Stimulated activated CD4-positive, alpha-beta T cell treated with anti-CD3 and anti-CD28 coated beads, Interleukin-12 subunit alpha, Interleukin-12 subunit beta, amount 100 ng/mL, for 48 hours (primary cell): ENCODE measurements at places on chromosomes 2 and 18.

GRCh38 chr2:42874949-42875801, 82.8 kb upstream of the HAAO start:
- no peak for DNase-seq

GRCh38 chr2:177347570-177347969, 45.0 kb upstream of the AGPS start:
- DNase-seq = no peak

DNA sequence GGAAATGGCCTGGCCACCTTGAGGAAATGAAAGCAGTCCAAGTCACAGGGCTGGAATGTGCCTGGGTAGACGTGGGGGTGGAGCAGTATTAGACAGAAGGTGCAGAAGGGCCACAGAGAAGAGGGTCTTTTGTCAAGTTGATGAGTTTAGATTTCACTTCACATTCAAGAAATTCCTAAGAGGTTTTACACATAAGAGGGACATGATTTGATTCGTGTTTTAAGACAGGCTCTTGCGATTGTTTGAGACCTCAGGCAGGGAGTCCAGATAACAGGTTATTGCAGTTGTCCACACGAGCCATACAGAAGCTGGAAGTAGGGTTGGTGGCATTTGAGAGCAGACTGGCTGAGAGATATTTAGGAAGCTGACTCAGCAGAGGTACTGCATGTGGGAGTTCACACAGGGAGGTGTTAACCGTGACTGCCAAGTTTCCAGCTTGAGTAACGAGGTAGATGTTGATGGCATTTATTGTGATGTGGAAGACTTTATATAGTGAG, 64.6 kb downstream of the NEB start:
- DNase-seq = peak; percentile 1

GRCh38 chr2:50491541-50492476, 540.1 kb downstream of the NRXN1 start:
- DNase-seq = peak; percentile 19

DNA sequence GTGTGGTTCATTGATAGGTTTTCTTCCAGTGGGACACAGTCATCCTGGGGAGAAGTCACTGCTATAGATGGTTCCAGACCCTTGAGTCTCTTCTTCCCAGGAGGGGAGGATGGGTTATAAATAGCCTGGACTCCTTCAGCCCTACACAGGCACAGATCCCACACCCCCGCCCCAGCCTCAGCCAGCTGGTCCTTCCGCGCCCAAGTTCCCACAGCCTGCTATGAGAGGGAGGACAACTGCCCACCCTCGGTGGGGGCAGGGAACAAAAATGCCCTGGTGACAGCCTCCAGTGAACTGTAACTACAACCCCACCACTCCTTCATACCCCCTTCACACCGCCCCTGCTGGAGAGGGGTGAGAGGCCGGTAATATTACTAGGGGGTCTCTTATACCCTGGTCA, 3.2 kb downstream of the ZBTB7C start:
- no peak for DNase-seq

DNA sequence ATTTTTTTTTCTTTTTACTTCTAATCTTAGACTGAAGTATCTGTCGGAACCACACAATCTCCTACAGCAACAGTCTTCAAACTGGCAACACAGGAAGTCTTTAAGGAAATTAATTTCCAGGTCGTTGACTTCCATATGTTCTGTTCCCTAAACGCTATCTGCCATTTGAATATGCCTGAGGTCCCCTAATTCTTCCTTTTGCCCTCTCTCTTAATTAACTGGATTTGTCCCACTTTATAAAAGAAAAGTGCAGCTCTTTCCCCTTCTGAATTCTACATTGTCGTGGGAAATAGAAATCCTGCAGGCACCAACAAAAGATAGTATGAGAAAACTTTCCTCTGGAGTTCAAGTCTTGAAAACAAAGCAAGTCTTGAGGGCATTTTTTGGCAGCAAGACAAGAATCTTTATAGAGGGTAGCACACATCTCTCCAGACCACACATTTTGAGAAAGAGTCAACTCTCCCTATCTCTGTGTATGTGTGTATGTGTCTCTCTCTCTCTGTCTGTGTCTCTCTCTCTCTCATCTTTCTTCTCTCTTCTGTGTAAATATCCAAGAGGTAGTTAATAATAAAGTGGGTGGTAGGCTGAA, 879.8 kb downstream of the SOCS6 start:
- DNase-seq = no peak

- DNase-seq = no peak
Measured at GRCh38 chr18:74654638-74655037, 57.0 kb downstream of the ZNF407 start.

DNA sequence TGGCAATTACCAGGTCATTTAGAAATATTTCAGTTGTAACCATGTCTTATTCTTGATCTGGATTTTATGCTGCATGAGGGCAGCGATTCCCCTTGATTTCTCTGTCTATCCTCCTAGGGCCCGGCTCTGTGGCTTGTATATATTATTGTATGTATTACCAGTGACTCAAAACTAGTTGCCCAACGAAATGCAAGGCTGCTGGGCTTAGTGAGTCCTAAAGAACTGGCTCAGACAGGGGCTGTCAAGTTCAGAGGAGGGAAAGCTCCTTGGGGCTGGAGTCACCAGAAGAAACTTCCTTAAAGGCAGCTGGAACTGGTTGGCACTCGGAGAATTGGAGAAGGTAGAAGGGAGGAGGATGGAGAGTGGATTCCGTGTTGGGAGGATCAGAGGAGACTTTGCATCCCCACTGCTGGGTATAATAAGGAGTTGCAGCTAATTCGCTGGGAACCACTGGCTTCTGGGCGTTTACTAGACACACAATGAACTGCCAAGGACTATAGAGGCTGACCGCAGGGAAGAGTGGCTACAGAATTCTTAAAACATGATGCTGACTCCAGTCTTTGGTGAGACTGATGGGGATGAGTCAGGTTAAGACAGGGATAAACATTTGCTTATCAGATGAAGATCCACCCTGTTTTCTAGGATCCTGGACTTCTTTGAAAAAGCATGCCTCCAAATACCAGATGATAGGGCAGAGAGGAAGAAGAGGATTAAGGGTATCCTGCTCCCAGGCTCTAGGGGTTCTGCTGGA, 104.3 kb downstream of the PRKCE start:
- DNase-seq = no peak

DNA sequence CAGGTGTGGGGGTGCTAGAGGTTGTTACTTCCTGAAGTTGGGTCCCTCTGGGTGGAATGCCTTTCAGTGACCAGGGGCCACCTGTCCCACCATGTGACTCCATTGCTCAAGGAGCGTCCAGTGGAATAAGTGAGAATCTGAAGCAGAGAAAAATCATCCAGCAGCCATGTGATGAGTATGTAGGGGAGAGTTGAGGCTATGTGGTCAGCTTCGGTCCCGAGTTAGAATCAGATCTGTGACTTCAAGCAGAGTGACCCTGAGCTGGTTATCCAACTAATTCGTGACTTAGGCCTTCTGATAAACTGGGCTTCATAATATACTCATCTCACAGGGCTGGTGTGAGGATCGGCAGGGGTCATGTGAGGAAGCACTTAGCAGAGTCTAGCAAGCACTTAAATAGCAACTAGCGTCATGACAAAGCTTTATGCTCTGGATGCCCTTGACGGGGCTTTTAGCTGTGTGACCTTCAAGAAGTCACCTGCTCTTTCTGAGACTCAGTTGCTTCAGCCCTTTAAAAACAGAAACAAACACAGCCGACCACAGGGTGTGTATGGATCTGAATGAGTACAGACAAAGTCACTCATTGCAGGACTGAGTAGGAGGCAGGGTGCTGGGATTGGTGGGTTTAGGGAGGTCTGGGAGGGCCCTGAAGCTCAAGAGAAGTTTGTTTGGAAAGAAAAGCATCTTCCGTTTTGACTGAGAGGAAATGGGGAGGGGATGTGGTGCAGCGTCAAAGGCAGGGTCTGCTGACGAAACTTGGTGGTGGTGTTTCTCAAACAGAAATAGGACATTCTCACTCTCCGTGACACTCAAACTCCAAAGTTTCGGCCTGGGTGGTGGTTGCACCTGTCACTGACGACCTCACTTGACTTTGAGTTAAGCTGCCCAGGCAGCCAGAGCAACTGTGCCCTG, 264.0 kb upstream of the CXCR4 start:
- DNase-seq = peak; percentile 81

- no peak for DNase-seq
Measured at GRCh38 chr2:95315801-95316411, 18.8 kb downstream of the KCNIP3 start.

- DNase-seq = no peak
Measured at GRCh38 chr2:110802208-110802932, 70.0 kb downstream of the ACOXL start.

DNA sequence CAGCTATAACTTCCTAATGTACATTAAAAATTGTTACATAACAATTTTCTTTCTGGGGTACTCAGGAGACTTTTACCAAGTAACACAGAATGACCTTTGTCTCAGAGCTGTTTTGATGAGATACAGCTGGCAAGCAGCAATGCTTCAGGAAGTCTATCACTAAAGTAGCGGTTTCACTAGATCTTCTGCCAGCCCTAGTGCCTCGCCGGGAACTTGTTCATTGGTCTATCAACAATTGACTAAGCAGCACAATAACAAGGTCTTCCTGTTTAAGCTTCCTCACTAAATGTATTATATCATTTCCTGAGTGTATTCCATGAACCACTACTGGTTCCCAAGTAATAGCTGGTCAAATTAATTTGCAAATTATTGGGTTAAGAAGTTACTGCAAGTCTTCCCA, 69.2 kb downstream of the TRIP12 start:
- DNase-seq = peak; percentile 11

DNA sequence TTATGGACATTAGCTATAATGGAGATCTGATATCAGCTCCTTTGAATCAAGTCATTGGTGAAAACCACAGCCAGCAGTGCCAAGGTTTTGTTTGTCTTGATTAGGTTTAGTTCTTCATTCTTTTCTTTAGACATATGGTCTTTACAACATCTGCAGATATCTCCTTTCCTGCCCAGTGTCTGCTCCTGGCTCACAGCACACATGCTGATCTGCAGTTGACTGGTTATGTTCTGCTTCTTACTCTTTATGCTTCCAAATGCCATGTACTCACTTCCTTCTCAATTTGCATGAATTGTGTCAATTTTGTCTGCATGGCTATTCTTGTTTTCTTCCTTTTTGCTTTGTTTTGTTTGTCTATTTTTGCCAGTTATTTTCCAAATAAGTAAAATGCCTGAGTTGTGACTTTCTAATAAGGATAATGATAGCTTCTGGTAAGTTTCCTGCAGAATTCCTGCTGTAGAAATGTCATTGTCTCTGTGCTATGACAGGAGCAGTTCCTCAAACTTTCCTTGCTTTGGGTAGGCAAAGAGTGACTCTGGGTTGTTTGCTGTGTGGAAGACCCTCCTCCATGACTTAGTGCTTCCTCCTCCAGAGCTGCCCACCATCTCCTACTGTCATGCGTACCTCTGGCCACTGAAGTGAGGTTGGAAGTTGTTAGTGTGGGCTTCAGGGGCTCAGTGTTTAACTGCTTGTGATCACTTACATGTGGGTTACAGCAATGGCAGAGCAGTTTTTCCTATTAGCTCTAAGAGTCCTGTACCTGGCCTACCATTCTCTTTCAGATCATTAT, 8.2 kb downstream of the ARHGAP25 start:
- no peak for DNase-seq

DNA sequence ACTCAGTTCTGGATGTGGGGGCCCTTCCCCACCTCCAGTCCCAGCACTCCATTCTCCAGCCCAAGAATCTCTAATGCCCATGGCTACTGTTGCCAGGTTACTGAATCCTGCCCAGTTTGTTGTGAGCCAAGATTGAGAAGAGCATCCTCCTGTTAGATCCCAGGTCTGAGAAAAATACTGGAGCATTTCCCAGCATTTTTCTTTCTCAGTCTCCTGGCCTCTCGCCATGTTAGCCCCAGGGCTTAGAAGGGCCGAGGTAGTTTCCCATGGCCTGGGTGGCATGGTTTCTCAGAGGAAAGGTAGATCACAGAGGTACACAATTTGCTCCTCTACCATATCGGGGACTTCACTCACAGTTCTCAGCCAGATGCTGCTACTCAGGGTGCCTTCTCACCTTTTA, 135.7 kb downstream of the OTX1 start:
- DNase-seq = no peak

GRCh38 chr2:236856848-236857235, 228.8 kb upstream of the COPS8 start:
- DNase-seq = no peak

- DNase-seq = no peak
Measured at GRCh38 chr2:164920430-164920829, 34.9 kb downstream of the SLC38A11 start.

- no peak for DNase-seq
Measured at GRCh38 chr2:215933151-215933550, 80.2 kb downstream of the MREG start.

GRCh38 chr2:238145046-238145445, 6.6 kb downstream of the KLHL30 start:
- DNase-seq = no peak

- DNase-seq = no peak
Measured at GRCh38 chr18:27656167-27656778, 471.2 kb upstream of the CHST9 start.

DNA sequence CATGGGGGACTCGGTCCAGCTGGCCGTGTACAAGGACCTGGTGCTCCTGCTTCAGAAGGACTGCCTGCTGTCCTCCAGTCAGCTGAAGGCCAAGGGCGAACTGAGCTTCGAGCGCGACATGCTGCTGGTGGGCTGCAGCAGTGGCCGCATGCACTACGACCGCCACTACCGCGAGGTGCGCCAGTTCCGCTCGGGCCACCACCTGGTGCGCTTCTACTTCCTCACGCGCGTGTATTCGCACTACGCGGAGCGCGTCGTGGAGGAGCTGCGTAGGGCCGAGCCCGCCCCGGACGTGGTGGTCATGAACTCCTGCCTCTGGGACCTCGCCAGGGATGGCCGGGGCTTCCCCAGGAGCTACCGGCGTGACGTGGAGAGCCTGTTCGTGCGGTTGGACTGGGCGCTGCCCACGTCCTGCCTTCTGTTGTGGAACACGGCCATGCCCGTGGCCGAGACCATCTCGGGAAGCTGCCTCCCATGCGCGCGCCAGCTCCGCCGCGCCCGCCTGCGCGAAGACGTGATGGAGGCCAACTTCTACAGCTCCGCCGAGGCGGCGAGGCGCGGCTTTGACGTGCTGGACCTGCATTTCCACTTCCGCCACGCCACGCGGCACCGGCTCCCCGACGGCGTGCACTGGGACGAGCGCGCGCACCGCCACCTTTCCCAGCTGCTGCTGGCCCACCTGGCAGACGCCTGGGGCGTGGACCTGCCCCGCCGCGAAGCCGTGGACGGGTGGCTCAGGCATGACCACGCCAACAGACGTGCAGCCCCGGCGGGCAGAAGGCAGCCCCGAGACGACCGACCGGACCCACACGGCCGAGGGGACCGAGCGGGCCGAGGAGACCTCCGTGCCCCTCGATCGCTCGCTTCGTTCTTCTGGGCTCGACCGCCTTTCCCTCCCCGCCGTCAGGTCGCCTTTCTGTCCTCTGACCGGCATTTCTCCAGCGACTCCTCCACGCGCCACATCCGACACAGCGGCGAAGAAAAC, 293.9 kb upstream of the ERBB4 start:
- no peak for DNase-seq

DNA sequence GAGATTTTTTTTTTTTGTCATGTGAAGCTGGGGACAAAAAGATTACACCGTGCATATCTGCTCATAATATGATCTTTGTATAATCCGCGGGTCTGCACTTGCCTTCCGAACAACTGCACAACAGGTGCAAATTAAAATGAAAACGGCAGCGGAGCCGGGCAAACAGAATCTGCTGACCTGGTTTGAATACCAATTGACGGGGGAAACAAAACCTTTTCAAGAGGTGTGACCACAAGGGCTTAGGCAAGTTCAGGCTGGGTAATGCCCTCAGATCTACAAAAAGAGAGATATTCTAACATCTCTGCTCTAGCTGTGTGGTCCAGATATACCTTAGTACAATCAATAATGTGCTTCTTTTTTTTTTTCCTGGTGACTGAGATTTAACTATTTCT, 88.5 kb downstream of the ZEB2 start:
- no peak for DNase-seq

- DNase-seq = no peak
Measured at GRCh38 chr2:122955776-122956175, 1069.3 kb upstream of the CNTNAP5 start.
